Nucleus accumbens (tissue), 56 donors: ENCODE measurements at places on chromosomes 2 and 18.
A peak's percentile ranks its signal among the peaks of the same experiment; 100 is the strongest.

- DNase-seq = no peak
These were observed 22.7 kb downstream of the DPP10 start for GRCh38 chr2:114464961-114465706.

DNA sequence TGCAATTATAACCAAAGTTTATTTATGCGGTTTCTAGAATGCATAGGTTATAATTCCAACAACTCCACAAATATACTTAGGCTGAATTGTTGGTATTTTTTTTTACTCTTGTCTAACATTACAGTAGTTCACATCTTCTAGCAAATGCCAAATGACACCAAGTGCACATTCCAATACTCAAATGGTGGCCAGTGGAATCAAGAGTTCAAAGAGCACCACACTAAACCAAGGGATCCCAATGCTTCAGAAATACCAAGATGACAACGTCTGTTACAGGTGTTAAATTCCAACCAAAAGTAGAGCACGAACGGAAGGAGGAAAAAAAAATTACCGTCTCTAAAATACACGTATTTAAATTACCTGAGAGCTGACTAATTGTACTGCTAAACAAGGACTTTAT lies 136.2 kb downstream of the TMEM247 start:
- DNase-seq = no peak

DNA sequence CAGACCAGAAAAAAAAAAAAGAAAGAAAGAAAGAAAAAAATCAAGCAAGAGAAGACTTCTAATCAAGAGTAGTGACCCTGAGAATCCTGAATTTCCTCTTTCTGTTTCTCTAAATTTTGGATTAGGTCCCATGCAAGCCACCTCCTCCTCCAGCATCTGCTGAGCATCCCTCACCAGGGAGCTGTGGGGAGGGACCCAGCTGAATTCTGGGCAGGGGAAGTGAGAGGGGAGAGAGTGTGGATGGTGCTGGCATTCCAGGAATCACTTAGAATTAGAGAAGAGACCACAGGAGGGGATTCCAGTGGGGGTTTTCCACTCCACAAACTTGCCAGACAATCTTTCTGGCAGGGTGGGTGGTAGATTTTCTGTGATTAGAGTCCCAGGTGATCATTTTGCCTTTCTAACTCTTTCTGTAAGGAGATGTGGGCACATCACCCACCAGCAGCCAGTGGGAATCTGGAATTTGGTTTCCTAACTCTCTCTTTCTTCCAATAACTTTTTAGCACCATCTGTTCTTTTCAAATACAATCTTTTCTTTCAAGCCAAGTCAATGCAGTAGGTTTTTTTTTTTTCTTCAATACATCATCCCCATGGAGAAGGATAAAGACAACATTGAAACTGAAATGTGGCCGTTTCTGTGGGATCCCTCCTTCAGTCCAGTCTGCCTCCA lies 279.2 kb downstream of the CLIP4 start:
- DNase-seq = no peak

GRCh38 chr18:50051288-50051687 lies 143.7 kb downstream of the MYO5B start:
- DNase-seq = no peak

DNA sequence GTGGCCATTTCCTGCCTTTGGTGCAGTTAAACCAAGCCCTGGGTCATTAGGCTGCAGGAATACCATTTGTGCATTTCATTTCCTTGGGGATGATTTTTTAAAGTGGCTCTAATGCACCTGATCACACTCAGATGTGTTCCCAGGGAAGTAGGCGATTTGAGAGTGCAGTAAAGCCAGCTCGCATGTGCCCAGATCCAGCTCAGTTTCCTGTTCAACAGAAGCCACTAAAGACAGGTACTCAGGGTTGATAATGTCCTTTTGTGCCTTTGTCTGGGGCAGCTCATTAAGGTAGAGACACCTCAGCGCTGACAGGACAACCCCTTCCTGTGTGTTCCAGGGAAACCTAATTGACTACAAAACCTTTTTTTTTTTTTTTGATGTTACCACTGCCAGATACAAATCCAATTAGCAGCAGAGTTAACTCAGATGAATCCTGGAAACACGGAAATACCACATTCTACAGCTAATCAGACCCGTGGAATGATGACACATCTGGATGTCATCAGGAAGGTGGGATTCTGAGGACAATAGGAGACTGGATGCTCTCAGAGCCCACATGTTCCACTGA lies 15.2 kb upstream of the CHRNA1 start:
- no peak for DNase-seq

DNA sequence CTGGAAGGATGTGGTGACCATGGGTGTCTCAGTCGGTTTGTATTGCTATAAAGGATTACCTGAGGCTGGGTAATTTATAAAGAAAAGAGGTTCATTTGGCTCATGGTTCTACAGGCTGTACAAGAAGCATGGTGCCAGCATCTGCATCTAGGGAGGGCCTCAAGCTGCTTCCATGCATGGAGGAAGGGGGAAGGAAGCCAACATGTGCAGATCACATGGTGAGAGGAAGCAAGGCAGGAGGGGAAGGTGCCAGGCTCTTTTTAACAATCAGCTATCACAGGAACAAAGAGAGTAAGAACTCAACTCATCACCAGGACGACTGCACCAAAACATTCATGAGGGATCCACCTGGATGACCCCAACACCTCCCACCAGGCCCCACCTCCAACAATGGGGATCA lies 209.4 kb downstream of the CDH20 start:
- no peak for DNase-seq

- no peak for DNase-seq
These were observed 196.8 kb upstream of the CYRIA start for GRCh38 chr2:16862471-16862870.

DNA sequence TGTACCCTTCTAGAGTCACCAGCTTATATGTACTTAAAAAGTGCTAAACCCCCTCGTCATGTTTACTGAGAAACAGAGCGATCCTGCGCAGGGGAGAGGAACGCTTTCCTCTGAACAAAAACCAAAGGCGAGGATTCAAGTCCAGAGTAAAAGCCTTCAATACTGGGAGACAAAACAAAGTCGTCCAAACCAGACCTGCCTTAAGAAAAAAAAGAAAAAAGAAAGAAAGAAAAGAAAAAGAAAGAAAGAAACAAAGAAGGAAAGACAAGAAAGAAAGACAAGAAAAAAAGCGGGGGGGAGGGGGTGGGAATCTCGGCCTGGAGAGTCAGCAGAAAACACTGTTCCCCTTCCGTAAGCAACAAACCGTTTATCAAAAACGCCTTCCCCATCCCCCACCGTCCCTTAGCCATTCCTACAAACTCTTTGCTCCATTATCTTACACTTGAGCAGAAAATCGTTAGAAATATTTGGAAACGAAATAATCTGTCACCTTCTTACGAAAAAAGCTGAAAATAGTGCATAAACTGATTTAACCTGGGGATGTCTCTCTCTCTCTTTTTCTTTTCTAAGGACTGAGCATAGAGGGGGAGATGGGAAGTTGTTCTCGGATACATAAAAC lies 3.3 kb downstream of the PTGR3 start:
- DNase-seq = no peak

DNA sequence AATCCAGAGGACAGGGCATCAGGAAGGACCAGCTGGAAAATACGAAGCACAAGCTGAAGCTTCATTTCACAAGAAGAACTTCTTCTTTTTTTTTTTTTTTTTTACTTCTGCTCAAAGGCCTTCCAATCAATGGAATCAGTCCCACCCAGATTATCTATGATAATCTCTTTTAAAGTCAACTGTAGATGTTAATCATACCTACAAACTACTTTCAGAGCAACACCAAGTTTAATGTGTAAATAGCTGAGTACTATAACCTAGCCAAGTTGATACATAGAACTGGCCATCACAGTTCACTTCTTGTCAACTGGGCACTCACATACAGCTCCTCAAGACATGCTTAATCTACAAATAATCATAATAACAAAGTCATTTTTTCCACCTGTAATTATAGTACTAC lies 1645.9 kb upstream of the CELF4 start:
- no peak for DNase-seq

DNA sequence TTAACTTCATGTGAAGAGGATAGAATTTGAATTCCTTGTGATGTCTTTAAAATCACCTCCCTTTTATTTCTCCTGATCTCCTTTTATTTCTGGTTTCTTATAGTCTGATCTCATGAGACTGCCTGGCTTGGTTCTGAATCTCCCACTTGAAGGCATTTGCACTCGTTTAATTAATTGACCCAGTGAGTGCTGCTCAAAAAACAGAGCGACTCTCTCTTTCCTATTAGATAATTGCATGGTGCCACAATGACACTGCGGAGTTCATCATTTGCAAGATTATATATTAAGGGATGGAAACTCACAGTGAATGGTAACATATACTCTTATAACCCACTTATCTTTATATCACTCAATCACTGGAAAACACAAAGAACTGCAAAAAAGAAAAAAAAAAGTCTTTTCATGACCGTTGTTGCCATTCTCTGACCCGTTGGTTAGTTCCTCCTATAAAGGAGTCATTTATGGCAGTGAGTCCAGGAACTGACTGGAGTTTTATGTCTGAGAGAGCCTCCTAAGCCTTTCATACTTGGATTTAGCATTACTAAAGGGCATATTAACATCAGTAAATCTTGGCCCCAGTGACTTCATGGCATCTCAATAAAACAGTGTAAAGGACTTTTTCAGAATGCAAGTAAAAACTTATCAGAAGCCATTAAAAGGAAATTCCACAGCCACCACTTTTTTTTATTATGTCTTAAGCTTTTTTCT lies 103.3 kb upstream of the EPHA4 start:
- DNase-seq = no peak

DNA sequence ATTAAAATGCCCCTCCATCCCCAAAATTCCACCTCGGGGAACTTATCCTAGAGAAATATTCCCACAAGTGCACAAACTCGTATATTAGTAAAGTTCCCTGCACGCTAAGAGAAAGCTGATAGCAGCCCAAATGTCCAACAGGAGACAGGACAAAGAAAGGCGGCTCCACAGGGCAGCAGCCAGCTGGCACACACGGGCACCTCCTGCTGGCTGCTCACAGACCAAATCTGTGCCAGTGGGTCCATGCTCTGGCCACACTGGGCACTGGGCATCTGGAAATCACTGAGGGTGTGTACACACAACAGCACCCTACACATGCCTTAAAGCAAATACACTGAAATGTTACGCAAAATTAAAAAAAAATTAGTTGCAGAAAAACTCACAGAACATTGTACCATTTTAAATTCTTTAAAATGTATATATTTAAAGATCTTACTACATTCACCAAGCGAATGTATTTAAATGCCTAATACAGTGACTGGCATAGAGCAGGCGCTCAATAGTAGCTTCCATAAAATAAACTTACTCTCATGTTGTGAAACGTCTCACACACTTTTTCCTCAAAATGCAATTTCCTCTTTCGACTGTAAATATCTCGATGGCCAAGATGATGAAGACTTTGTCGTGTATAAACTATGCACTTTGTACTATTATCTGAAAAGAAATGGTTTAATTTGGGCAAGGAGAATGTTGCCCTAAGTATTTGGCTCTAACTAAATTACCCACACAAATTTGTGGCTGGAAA lies 19.4 kb downstream of the ZNF516 start:
- no peak for DNase-seq

DNA sequence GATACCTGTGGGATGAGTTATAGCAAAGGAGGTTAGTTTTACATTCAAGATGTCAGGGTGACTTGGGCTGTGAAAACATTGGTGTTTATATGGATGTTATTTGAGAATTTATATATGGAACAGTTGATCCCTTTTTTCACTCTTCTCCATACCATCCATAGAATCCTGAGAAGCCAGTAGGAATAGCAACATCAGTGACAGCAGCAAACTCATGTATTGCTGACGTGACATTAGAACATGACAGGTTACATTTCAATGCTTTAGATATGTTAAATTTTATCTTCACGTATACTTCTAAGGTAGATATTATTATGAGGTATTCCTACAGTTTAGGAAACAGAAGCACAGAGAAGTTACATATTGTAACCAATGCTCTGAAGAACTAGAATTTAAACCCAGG lies 745.2 kb upstream of the GCFC2 start:
- DNase-seq = no peak

- no peak for DNase-seq
These were observed 3.7 kb downstream of the SMC6 start for GRCh38 chr2:17749753-17750438.

DNA sequence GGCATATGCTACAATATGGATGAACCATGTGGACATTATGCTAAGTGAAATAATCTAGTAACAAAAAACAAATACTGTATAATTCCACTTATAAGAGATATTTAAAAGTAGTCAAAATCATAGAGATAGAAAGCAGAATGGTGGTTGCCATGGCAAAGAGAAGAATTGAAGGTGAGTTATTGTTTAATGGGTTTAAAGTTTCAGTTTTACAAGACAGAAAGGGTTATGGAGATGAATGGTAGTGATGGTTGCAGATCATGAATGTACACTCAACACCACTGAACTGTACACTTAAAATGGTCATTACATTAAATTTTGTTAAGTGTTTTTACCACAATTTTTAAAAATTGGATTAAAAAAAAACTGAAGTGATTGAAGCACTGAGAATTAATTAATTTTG lies 298.2 kb upstream of the ZC3H15 start:
- no peak for DNase-seq

DNA sequence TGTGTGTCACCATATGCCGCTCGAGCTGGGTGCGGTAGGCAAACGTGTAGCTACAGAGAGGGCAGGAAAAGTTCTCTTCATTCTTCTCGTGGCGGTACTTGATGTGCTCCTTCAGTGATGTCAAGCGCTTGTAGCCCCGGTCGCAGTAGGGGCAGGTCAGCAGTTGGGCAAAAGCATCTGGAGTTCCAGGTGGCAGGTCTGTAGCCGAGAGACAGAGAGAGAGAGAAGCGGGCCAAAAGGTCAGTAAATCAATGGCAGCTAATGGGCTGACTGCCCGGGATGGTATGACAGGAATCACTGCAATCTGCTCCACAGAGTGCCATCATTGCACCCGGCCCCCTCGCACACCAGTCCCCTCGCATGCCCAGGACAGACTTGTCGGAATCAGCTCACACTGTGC lies 116.0 kb downstream of the ZEB2 start:
- no peak for DNase-seq

GRCh38 chr2:26650713-26651469 lies 9.7 kb upstream of the CIB4 start:
- DNase-seq = no peak

- no peak for DNase-seq
These were observed 23.3 kb downstream of the OTOF start for GRCh38 chr2:26454561-26455001.

- no peak for DNase-seq
These were observed 30.1 kb downstream of the CD8B start for GRCh38 chr2:86831537-86831936.

GRCh38 chr2:128593879-128594650 lies 275.4 kb upstream of the HS6ST1 start:
- DNase-seq = no peak

- DNase-seq = no peak
These were observed 6.1 kb downstream of the INO80C start for GRCh38 chr18:35491700-35492077.

DNA sequence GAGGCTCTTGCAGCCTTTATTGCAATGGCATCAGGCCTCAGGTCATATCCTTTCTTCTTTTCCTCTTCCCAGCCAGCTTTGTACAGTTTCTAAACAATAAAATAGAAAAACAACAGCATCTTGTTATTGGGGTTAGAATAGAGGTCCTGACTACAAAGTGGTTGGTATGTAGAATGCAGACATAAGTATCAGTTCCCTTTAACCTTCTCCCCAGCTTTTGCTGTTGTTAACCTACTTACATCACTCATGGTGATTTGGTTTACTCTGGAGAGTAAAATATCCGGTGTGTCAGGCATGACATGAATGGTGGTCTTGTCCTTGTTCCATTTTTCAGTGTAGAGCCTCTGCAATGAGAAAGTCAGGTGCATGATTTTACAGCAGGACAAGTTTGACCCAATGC lies 69.8 kb downstream of the NEB start:
- no peak for DNase-seq

GRCh38 chr2:126971481-126972278 lies 73.0 kb downstream of the TEX51 start:
- DNase-seq = peak; percentile 63

- peak; percentile 53 for DNase-seq
These were observed 654 bp upstream of the ASB1 start for GRCh38 chr2:238425979-238426567.
